ENCODE measurements at places on chromosomes 1 and 21.
A peak's percentile ranks its signal among the peaks of the same experiment; 100 is the strongest.

DNA sequence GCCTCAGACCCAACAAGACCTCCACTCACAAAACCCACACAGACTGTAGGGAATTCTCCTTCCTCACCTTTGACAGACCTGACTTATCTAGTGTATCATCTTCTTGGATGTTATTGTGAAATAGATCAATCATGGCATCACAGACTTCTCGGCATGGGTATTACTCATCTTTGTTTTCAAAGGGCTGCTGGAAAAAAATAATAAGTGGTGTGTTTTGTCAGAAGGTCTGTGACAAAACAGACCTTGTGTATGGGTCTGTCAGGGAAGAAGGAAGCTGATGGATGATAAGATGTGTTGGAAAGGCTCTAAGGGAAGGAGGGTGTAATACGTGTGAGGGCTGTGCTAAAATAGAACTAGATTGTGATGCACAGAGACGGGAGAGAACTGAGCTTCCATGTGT, 13.9 kb upstream of the S100A7 start:
- DNase-seq = no peak

- DNase-seq = no peak
These were observed 20.1 kb upstream of the GJA8 start for GRCh38 chr1:147882535-147882934.

DNA sequence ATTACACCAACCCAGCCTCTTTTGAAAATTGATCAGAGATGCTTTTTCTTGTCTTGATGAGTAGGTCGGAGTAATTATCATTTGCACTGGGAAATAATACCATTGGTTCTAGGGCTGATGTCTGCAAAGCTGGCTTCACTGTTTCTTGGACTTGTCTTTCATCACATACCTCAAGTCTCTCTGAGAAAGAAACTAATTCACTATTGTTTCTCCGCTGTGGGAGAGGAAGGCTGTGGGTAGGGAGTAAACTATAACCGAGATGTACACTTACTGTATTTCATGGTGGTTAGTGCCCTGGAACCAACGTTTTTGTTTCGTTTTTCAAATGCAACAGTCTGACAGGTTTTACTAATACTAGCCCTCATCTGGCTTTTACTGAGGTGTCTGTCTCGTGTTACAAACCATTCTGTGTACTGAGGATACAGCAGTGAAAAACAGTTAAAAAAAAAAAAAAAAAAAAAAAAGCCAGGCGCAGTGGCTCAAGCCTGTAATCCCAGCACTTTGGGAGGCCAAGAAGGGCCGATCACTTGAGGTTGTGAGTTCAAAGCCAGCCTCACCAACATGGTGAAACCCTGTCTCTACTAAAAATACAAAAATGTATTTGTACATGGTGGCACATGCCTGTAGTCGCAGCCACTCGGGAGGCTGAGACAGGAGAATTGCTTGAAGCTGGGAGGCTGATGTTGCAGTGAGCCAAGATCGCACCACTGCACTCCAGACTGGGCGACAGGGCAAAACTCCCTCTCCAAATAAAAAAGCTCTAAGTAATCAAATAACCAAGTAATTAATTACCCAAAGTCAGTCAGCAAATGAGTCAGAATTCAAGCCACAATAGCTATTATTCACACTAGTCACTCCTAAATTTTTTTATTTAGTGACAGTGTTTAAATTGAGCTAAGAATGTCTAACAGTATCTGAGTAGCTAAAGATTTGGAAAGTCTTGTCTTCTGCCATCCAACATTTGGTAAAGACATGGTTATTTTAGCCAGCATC, 23.3 kb downstream of the TOMM20 start:
- no peak for DNase-seq

- no peak for DNase-seq
These were observed 10.8 kb downstream of the BLACAT1 start for GRCh38 chr1:205444931-205445645.

DNA sequence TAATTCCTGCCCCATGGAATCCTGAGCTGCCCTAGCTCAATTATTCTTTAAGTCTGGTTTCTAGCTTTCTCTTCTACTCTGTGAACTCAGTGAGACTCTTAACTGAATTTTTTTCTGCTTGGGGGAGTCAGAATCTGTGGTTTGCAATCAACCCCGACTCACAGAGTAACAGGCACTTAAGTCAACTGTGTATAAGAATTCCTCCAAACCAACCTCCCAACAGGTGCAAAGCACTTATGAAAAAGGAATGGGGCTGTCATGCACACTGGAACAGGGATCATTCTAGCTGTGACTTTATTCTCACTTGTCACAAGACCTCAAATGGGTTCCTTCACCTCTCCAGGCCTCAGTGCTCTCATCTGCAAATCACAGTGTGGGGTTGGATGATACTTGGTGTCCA, 60.3 kb upstream of the SYT6 start:
- no peak for DNase-seq

DNA sequence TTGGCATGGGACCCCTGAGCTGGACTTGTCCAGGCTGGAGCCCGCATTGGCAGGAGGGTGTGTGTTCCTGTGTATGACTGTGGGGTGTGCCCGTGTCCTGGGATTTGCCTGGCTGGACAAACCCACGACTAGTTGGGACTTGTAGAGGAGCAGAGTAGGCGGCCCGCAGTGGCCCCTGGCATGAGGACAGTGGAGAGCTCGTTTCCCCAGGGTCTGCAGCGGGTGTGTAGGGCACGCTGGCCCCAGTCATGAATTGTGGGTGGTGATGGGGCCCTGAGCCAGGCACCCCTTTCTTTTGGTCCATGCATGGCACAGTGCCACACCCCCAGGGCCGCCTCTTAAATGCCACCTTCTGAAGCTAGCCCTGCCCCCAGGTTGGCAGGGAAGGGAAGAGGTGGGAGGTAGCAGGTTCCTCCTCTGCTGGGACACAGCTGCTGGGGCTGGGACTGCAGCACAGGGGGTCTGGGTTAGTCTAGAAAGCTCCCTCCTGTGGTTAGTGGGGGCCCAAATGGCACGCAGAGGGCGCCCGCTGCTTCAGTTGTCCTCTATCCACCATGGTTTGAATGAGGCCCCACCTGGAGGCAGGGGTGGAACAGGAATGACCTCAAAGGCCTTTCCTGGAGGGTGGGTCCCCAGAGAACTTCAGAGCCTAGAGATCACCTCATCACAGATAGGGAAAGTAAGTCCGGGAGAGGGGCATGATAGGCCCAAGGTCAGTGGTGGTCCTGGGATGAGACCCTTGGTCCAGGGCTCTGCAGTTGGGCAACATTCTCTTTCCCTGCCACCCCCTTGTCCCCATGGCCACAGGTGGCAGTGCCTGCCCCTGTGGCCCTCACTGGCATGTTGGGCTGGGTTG, 4.1 kb downstream of the CROCC start:
- no peak for DNase-seq

DNA sequence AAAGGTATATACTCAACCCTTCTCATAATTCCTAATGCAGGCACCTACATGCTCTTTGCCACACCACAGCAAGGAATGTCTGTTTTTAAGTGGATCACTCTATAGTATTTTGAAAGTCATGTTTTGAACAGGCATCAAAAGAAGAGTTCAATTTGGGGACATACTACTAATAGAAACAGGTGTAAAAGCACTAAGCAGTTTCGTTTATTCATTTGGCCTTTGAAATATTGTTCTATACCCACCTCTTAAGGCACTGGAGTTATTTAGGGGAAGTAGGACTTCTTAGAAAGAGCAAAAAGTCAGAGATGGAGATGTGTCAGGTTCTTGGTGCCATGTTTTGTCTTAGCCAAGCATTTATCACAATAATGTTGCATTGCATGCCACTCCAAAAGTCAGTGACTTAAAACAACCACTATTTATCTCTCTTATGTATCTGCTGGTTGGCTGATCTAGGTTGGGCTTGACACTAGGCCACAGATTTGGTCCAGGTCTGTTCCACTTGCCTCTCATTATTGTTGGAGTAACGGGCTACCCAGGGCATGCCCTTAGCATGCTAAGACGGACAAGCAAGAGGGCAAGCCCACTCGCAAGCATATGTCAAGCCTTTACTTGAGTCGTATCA, 107.5 kb downstream of the RGL1 start:
- DNase-seq = no peak

GRCh38 chr1:100730130-100730529, 10.6 kb downstream of the VCAM1 start:
- no peak for DNase-seq

DNA sequence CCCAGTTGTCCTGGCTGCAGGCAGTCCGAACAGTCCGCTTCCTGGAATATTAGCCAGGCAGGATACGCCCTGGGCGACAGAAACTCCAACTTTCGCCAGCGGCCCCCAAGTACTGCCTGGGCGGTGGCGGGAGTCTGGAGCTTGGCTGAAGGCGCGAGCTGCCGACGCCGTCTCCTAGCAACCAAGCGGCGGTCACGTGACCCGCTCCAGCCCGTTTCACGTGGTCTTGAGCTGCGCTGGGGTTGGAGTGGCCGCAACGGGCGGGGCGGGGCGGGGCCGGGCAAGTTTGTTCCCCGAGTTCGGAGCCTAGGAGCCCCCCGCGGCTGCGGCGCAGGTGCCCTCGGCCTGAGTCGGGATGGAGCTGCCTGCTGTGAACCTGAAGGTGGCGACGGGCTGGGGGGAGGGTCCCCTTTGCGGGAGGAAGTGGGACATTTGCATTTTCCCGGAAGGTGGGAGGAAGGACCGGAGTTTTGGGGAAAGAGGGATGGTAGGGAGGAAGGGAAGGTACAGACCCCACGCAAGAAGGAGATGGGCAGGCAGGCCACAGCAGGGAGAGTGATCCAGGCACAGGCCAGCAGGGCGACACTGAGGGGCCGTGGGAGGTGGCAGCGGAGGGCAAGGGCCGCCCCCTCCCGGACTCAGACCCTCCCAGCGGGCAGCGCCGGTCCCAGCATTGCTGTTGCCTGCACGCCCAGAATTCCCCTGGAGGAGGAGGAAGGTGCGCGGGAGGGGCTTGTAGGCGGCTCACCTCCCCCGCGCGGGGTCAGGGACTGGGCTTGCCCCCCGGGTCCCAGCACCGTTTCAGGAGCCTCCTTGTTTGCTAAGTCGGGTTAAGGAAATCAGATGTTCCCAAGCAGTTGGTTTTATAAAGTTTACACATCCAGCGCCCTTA, at the start of gene AGTRAP:
TSS of gene AGTRAP (plus strand) at position 283 of the 892 bp plus-strand sequence. CDS start at position 356, 73 bp downstream.
- peak; percentile 90 for DNase-seq

- no peak for DNase-seq
These were observed 27.7 kb upstream of the DMBX1 start for GRCh38 chr1:46461809-46462448.

- DNase-seq = no peak
These were observed 22.5 kb upstream of the CAP1 start for GRCh38 chr1:40017951-40018575.

GRCh38 chr1:20291645-20292084, 990 bp downstream of the VWA5B1 start:
- DNase-seq = no peak

- DNase-seq = peak; percentile 77
These were observed 70.3 kb downstream of the PIK3CD start for GRCh38 chr1:9721606-9722377.

GRCh38 chr1:202011994-202012393, 1.6 kb downstream of the ELF3 start:
- DNase-seq = no peak

DNA sequence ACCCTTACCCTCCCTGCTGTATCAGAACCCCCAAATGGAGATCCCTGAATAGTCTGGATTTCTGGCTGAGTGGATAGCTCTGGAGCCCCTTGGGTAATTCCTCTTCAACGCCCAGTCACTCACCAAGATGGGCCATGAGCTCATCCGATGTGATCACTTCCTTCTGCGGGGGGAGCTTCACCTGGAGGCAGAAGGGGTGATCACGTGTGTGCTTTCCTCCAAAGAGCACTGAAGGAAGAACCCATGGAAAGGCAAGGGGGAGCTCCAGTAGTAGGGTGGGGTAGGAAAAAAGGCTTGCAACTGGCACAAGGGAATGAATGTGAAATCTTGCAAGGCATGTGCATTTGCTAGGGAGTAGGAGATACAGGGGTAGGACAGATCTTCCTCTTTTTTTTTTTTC, 5.1 kb downstream of the MINDY1 start:
- DNase-seq = no peak

DNA sequence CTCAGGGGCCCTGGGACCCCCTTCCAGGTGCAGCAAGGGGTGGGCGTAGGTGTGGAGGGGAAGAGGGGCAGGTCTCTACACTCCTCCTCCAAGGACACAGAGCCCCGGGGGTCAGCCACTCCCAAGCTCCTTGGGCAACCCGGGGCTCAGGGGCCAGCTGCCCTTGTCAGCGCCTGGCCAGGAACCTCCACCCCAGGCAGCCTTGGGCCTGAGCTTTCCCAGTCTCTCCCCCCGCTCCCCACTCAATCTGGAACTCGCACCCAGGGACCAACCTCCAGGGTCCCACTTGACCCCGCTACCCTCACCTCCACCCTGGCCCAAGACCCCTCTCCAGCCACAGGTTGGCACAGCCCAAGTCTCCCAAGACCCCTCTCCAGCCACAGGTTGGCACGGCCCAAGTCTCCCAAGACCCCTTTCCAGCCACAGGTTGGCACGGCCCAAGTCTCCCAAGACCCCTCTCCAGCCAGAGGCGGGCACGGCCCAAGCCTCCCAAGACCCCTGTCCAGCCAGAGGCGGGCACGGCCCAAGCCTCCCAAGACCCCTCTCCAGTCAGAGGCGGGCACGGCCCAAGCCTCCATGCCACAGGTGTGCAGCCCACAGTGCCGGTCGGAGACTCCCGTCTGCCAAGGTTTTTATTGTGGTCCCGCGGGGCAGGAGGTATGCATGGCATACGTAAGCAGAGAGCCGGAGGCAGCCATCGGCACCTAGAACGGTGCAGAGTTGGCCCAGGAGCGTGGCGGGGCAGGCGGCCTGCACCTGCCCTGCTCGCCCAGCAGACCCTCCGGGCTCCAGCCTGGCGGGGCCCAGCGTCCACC, 3.0 kb downstream of the TNFRSF4 start:
- no peak for DNase-seq

DNA sequence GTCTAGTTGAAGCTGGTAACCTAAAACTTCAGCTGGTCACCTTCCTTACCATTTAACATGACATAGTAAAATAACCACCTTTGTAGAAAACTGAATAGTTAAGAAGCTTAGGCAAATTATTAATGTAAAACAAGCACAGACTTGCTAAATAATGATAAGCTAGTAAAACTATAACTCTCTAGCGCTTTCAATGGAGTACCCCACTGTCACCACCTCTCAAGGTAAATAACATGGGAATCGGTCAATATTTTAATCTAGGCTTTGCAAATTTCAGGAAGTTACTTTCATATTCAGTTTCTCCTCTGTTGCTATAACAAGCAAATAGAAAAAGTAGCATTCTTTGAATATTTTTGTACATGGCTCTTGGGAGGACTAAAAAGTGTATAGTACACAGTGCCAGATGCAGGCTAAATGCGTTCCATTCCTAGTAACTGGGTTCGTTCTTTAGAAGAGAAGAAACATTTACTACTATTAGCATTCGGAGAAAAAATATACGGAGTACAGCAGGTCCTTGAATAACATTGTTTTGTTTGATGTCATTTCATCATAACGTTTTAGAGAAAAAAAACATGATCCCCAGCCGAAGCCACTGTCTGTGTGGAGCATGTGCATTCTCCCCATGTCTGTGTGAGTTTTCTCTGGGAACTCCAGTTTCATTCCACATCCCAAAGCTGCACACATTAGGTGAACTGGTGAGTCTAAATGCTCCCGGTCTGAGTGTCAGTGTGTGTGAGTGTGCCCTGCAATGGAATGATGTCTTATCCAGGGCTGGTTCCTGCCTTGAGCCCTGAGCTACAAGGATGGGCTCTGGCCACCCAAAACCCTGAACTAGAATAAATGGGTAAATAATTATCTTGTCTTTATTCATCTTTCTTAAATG, 52.5 kb downstream of the EPRS1 start:
- DNase-seq = no peak

- DNase-seq = no peak
These were observed 9.7 kb downstream of the PLPP3 start for GRCh38 chr1:56569661-56570060.
